ENCODE measurements at places on chromosomes 6 and 20.
A peak's percentile ranks its signal among the peaks of the same experiment; 100 is the strongest.

GRCh38 chr6:125314009-125314581 is 12.3 kb upstream of the HDDC2 start:
- peak; percentile 24 for DNase-seq

- DNase-seq, result peak; percentile 1
These were observed 42.3 kb downstream of the ANKEF1 start for GRCh38 chr20:10077081-10077471.

DNA sequence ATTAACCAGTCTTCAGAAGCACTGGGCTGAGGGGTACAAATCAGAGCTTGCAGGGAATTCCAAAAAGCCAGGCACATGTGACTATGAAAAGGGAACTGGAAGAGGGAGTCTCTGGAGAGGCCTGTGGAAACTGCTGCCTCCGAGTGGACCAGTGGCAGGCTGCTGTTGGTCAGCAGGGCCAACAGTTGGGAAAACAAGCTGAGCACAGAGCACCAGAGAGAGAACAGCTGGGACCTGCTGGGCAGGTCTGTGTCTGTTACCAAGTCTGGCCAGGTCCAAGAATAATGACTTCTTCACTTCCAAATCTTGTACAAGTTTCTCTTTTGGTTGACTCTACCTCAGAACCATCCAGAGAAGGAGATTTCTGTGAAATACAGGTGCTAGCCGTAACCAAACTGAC is 81.4 kb downstream of the LIN28B start:
- DNase-seq, result no peak

- DNase-seq, result no peak
These were observed 1.5 kb downstream of the RPS18 start for GRCh38 chr6:33273129-33273923.

GRCh38 chr20:51428401-51429143 is 113.9 kb downstream of the NFATC2 start:
- DNase-seq, result no peak

DNA sequence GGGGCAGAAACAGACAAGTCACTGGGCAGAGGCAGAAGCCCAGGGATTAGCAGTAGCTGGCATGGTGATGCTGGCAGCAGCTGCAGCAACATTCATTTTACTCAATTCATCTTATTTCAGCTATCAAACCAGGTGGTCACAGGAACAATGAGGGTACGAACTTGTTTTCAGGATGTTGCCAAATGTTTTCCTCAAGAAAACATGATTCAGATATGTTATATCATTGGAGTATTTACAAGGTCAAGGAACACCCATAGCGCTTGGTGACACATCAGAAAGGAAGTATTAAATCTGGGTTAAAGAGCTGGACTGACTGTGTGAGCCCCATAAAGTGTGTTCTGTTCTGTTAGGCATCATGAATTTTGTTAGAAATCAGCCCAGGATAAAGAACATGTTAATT is 456.9 kb upstream of the ID4 start:
- no peak for DNase-seq

DNA sequence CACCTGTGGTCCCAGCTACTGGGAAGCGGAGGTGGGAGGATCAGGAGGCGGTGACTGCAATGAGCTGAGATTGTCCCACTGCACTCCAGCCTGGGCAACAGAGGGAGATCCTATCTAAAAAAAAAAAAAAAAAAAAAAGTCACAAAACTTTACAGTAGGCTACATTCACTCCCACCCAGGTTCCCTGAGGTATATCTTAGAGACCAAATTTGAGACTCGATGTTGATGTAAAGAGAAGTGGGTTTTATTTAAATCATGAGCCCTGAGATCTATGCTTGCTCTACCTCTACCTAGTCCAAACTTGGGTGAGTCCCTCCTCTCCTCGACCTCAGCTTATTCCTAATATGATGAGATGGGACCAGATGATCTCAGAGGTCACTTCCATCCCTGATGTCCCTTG is 8.8 kb upstream of the DEF6 start:
- DNase-seq, result no peak

GRCh38 chr6:3409699-3410384 is 47.0 kb downstream of the SLC22A23 start:
- DNase-seq, result no peak

GRCh38 chr6:161230339-161230738 is 43.5 kb downstream of the AGPAT4 start:
- no peak for DNase-seq

DNA sequence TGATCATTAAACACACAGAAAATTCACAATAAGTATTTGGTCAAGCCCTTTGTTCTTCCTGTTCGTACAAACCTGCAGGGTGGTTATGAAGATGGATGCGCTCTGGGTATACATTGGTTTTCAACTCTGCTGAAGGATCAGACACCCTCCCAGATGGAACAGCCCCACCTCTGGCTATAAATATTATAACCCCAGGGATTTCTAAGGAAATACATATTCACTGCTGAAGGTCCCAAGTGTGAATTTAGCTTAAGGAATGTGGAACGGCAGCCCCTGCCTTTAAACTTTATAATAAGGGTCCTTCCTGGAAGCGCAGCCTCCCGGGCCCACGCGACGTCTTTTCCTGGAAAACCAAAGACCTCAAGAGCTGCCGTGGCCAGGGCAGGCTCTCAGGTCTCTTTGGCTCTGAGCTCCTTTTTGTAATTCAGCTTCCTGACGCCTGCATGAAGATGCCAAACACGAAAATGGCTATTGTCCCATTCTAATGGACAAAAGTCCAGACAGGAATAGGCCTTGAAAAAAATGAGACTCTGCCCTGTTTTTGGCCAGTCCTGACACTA is 172.4 kb upstream of the SSTR4 start:
- DNase-seq, result no peak

- no peak for DNase-seq
These were observed 36.9 kb upstream of the TRAF3IP2 start for GRCh38 chr6:111642463-111643158.

DNA sequence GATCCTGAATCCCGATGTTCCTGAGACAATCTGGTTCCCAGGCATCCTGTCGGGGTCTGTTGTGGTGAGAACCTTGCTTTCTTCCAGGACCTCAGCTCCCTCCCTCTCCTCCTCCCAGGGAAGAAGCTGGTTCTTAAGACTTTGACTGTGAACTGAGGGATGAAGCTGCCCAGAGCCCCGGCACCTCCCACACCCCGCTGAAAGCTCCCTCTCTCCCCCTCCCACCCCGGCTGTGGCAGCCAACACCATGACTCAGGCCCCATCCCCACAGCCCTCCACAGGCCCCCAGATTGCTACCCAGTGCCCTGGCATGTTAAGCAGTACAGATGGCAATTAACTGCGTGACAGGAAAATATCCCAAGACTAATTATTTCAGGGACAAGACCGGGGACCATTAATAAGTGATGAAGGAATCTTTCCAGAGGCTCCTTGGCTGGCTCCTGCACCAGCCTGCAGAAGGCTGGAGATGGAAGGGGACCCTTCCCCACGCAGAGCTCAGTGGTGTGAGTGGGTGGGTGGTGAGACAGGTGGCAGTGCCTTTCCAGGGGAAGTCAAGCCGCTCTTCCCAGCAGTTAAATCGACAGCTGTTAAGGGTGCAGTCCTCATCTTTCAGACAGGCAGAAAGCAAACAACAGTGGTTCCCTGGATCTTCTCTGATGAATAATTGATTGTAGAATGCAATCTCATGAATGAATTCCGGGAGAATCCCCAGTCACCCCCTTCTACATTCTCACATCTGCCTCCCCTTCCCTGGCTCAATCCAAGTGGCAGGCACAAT is 237.9 kb downstream of the LRFN2 start:
- DNase-seq, result no peak

DNA sequence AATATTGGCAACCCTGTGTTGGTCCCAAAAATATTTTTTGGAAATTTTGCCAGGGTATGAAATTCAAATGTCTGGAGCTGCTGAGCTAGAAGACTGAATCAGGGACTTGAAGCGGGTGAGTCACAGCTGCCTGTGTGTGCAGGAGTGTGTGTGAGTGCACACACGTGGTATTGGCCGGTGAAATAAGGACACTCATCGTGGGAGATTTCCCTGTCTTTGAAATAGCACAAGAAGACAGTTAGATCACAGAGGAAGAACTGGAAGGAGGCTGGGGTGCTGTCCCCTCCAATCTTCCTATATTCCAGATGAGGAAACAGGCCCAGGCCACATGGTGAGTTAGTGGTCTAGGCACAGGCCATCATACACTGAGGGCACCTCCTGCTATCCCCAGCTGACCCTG is 123.8 kb upstream of the MLN start:
- no peak for DNase-seq

- DNase-seq, result no peak
These were observed 84.4 kb downstream of the BACH2 start for GRCh38 chr6:90212274-90212673.

DNA sequence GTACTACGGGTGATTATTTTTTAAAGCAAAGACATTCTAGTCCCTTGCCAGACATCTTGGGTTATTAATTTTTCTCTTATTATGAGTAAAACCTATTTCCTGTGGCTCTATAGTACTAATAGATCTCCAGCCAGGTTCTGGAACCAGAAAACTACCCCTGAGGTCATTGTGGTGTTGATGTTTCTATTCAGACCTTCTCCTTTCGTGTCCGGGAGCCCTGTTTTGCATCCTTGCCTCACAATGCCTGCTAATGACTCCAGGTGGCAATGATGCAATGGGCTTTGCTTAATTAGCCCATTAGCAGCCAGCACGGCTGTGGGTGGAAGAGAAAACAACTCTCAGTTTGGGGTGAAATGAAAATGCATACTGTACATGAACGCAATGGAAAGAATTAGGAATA is 62.9 kb upstream of the ARG1 start:
- no peak for DNase-seq

- no peak for DNase-seq
These were observed 10.9 kb downstream of the FOXQ1 start for GRCh38 chr6:1322696-1323219.

GRCh38 chr6:101266063-101266462 is 127.4 kb upstream of the GRIK2 start:
- DNase-seq, result no peak

- peak; percentile 19 for DNase-seq
These were observed 405.3 kb upstream of the HS3ST5 start for GRCh38 chr6:114747995-114748625.

GRCh38 chr6:169881398-169881797 is 130.0 kb downstream of the ERMARD start:
- no peak for DNase-seq

DNA sequence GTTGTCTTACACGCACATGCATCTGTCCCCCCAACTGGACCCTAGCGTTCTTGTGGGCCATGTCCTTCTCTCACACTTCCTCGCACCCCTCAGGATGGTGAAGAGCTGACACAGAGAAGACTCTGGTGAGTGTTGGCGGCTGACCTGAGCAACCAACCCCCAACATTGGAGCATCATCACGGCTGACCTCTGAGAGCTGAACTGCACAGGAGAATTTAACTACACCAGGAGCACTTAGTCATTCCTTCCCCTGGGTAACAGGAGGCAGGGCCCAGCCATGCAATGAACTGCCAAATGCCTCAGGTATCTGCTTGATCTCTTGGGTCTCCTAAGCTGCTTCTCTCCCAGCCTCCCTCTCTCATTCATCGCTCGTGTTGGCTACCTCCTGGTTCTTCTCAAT is 88.5 kb downstream of the PSMG4 start:
- DNase-seq, result no peak

DNA sequence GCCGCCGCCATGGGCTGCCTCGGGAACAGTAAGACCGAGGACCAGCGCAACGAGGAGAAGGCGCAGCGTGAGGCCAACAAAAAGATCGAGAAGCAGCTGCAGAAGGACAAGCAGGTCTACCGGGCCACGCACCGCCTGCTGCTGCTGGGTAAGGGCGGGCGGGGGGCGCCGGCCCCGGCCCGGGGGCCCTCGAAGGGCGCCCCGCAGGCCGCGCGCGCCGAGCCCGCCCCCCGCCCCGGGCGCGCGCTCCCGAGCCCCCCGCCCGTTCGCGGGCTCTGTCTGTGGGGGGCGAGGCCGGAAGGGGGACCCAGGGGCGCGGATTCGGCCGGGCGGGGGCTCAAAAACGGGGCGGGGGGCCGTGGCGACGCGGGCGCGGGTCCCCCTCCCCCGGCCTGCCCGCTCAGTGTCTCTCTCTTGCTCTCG is 39.2 kb downstream of the GNAS start:
- peak; percentile 23 for DNase-seq

- no peak for DNase-seq
These were observed 3.6 kb downstream of the PRRC2A start for GRCh38 chr6:31624070-31624469.

DNA sequence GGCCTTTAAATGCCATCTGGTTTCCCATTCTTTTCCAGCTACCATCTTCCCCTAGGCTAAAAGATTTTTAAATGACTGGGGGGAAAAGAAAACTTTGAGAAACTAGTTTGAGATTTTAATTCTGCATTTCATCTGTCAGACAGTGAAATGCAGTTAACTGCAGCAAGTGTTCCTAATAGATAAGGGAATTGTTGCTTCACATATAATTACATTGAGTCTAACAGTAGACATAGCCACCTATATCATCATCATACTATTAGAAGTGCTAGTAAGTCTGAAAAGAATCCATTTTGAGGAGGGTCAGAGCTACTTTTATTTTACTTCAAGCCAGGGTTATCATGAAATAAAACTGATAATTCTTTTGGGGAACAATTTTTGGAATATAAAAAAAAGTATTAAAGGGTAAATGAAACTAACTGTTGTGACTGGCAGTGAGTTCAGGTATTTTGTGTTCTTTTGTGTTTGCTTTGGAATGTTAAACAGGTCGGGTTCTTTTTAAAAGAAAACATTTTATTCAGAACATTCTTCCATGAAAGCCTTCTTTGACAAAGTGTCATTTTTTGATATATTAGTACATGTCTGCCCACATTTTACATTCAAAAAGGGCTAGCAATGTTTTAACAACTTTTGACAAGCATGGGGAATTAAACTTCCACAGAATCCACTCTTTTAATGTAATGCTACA is 170.1 kb downstream of the HS3ST5 start:
- no peak for DNase-seq

- no peak for DNase-seq
These were observed 49.4 kb upstream of the IRF4 start for GRCh38 chr6:341914-342831.

GRCh38 chr6:20403070-20403765 is 1.5 kb downstream of the E2F3 start:
- DNase-seq, result peak; percentile 78

GRCh38 chr20:36447101-36447500 is 94.2 kb upstream of the MYL9 start:
- DNase-seq, result no peak

- peak; percentile 61 for DNase-seq
These were observed at the start of gene COMMD7 for GRCh38 chr20:32743237-32744112. TSS of gene COMMD7 (minus strand) at chr20:32743467. CDS start at chr20:32743391, 76 bp downstream.
